ENCODE measurements at places on chromosomes 3 and 15.

GRCh38 chr3:76264911-76265310, 479.6 kb upstream of the ZNF717 start:
- no peak for DNase-seq

GRCh38 chr15:59792359-59792758, 103.2 kb upstream of the BNIP2 start:
- DNase-seq = no peak

GRCh38 chr15:49902685-49903501, 216.1 kb downstream of the ATP8B4 start:
- no peak for DNase-seq

DNA sequence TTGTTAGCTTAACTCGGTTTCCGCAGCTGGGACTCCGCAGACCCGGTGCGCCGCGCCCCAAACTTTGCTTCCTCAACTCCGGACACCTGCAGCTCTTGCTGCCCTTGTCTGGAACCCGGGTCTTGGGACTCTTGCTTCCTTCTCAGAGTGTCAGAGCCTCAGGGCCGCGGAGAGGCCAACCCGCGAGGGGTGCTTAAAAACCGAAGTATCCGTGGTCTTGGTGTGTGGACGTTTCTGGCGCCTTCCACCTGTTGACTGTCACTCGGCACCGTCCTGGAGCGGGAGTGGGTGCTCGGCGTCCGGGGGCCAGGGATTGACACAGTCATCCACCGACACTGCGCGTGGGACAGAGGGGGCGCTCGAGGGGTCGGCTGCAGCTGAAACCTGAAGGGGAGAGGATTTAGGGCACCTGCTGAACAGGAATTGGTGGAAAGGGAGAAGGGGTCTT, 386 bp downstream of the SQOR start:
- DNase-seq = peak; percentile 59

GRCh38 chr15:28075573-28075972, 23.5 kb downstream of the OCA2 start:
- no peak for DNase-seq

DNA sequence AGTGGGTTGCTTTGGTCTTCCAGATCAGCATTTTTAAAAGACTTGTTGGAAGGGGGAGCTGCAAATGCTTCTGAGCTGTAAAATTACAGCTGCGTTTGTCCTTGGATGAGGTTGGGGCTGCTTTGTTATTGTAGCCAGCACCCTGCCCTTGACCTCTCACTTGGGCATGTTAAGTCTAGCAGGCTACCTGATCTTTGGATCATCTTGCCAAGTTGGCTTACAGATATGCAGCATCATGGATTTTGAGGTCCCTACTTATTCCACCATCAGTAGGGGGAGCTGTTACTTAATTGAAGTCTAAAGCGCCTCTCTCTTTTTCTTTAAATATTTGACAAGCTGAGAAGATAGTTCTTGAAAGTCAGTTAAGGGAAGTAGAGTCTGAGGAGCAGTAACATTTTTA, 793.0 kb downstream of the MCTP2 start:
- no peak for DNase-seq

Data from activated naive CD4-positive, alpha-beta T cell (primary cell).